ENCODE measurements at places on chromosomes 3 and 15.
A peak's percentile ranks its signal among the peaks of the same experiment; 100 is the strongest.

- no peak for DNase-seq
Measured at GRCh38 chr3:111194048-111194447, 122.4 kb downstream of the NECTIN3 start.

DNA sequence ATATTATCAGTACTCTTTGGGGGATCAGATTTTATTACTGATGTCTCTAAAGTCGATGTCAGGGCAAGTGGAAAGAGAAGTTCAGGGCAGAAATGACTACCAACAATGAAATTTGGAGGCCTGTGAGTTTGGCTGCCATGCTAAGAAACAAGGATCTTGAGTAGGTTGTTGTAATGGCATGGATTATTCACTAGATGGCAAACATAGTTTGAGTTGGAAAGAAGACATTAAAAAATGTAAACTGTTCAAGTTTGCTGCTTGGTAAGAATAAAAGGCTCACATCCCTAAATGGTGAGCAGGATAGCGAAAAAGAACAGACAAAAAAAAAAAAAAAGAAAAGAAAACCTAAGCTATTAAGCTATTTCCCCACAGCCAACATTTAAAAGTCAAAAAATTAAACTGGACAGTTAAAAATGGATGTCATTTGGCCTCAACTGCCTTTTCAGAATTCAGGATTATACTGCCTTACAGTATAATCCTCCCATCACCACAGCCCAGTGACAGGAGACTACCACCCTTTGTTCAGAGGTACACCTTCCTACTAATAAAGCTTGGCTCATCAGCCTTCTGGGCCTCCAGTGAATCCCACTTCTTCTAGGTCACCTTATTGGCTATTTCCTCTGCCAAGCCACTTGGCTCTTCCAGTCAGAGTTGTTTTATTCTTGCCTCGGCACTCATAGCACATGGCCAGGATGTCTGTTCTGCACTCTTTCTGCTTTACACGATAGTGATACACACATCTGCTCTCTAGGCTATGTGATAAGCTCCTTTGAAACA lies 163.7 kb downstream of the PLD1 start:
- DNase-seq: no peak

GRCh38 chr3:75262661-75263060 lies 401.5 kb upstream of the FRG2C start:
- no peak for DNase-seq

GRCh38 chr3:30083315-30083714 lies 523.1 kb upstream of the TGFBR2 start:
- DNase-seq: no peak

DNA sequence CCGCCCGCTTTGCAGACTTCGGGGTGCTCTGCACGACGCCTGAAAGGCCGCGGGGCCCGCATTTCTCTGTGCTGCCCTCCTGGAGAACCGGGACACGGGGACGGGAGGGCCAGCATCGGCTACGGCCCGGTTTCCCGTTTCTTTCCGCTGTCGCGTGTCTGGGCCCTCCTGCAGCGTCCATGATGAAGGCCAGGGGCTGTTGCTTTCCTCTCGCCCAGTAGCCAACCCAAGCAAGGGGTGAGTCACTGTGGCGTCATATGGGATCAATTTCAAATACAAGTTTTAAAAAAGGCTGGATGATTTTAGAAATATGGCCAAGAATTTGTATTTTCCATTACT lies 435 bp downstream of the SLC35G2 start:
- peak; percentile 23 for DNase-seq

Measured in stimulated activated CD4-positive, alpha-beta T cell treated with anti-CD3 and anti-CD28 coated beads, Interleukin-2, amount 100 ng/mL, for 48 hours (primary cell).